ENCODE measurements at places on chromosomes 7 and 10. TPM values are rescaled to one million over a fixed set of nuclear protein-coding genes. Genes with fewer than 3 reads are reported as not detected.
A peak's percentile ranks its signal among the peaks of the same experiment; 100 is the strongest.

GRCh38 chr7:15764851-15765382, 78.4 kb upstream of the MEOX2 start:
- DNase-seq = no peak

GRCh38 chr7:101664436-101664835, 35.3 kb upstream of the MYL10 start:
- no peak for DNase-seq

Gene GRB10
- 6.3 TPM for total RNA-seq

Gene TAS2R4
- total RNA-seq = 1.0 TPM

Gene PLCE1
- not detected for total RNA-seq

DNA sequence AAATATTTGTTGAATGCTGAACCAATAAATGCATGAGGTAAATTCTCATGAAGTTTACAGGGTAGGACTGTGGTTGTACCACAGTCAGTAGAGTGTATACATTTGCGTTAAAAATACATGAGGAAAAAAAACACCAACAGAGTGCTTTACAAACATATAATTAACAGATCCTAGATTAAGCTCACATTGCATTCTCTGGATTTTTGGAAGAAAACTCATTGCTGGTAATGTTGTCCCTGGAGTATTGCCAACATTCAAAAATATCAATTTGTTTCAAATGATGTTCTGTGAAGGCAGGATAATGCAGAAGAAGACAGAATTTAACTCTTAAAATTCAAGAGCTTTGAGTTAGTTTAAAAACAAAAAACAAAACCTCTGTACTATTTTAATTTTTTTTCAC, 95.5 kb downstream of the MBL2 start:
- no peak for DNase-seq

DNA sequence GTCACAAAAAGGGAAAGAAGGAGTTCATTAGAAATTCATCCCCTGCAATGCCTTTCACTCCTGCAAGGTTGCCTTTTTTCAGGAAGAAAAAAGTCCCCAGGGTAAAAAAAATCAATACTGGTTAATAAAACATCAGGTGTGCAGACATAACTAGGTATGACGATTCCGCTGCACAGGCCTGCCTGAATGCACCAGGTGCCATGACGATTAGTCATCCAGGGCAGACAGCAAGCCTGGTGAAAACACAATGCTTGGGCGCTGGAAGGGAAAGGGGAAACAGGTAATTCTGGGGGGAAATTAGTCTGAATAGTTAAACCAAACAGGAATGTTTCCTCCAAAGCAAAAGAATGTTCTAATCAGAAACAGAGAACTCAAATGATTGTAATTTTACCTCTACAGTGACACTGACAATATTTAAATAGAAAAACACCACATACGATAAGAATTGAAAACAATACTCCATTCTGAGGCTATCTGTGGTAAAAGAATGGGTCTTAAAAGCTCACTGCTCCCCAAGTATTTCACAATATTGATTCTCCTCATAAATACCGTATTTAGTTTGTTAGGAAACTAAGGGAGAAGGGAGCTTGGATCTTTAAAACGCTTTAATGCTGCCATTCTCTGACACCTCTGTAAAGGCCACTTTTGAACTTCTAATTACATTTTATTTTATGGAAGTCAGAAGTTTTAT, 45.2 kb downstream of the VPS41 start:
- DNase-seq = no peak

Gene RASA4
- total RNA-seq = 59.0 TPM

DNA sequence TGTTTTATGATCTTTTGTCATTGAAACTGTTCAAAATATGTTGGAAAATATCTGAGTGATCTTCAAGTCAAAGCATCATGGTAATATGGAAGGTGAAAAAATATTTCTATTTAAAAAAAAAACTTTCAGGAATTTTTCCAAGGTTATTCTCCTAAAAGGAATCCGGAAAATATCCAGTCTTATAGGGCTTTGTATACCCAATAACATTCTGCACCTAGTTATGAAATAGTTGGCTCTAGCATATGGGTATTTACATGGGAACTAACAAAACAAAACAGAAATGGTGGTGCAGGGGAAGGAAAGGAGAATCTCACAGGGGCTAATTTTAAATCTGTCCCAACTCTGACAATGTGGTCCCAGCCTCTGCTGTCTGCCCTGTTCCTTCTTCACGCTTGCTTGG, 167.1 kb upstream of the RHEB start:
- no peak for DNase-seq

- DNase-seq = no peak
Measured at GRCh38 chr10:82953331-82953730, 1078.3 kb downstream of the NRG3 start.

- no peak for DNase-seq
Measured at GRCh38 chr10:62805231-62806099, 945 bp downstream of the ADO start.

- no peak for DNase-seq
Measured at GRCh38 chr10:111077785-111078504, 1.1 kb downstream of the ADRA2A start.

Gene SPDYE1
- not detected for total RNA-seq

GRCh38 chr7:45036796-45037195, 36.8 kb downstream of the CCM2 start:
- no peak for DNase-seq

GRCh38 chr10:58867683-58868082, 308.8 kb upstream of the PHYHIPL start:
- no peak for DNase-seq

Gene CALY
- not detected for total RNA-seq

DNA sequence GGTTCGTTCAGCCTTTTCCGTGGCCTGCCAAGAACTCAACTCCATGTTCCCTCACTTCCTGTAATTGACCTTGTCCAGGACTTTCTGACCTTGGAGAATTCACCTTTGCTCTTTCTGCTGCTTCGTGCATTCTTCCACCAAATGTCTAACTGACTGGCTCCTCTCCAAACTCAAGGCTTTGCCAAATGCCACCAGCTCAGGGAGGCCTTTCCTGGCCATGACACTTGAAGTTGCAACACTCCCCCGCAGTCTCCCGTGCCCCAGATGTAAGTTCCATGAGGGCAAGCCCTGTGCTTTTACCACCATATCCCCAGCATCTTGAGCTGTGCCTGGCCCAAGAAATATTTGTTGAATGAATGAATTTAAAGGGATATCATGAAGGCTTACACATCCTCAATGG, 238.4 kb downstream of the ARHGAP21 start:
- DNase-seq = no peak

Gene OIT3
- not detected for total RNA-seq

Gene HOXA6
- not detected for total RNA-seq

DNA sequence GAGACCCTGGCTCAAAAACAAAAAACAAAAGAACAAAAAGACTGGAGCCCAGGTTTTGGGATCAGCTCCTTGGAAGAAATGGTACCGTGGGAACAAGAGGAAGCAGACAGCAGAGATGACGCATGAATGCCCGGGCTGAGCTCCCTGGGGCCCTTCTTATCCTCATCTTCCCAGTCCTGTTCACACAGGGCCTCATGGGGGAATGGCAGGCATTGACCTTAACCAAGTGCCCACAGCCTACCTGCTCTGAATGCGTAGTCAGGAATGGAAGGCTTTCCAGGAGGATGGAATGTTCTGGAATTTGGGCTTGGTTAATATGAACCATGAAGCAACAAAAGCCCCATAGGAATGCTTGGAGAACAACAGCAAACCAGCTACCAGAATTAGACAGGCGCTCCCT, 154.7 kb downstream of the PRPF18 start:
- no peak for DNase-seq

- no peak for DNase-seq
Measured at GRCh38 chr10:36624551-36625100, 500.8 kb upstream of the ANKRD30A start.

GRCh38 chr7:32299133-32299702, 191.0 kb downstream of the LSM5 start:
- DNase-seq = no peak

DNA sequence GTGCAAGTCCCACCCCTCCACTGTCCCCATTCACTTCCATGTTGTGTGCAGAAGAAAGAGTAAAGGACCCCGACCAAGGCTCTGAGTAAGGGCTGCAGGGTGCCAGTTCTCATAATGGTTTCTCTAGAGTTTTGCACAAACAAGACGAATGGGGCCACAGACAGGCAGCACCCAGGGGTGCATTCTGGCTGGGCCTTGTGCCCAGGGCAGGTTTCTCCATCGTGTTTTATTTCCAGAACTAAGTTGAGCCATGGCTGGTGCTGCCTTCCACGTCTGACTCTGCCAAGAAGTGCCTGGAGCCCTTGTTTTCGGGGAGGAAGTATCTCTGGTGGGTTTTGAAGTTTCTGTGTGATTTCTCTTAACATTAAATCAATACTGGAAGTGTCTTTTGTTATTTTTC, 95.0 kb upstream of the SDK1 start:
- DNase-seq = no peak

Gene PRTFDC1
- total RNA-seq = 1.6 TPM

- no peak for DNase-seq
Measured at GRCh38 chr10:89426230-89426868, 12.0 kb downstream of the IFIT5 start.

DNA sequence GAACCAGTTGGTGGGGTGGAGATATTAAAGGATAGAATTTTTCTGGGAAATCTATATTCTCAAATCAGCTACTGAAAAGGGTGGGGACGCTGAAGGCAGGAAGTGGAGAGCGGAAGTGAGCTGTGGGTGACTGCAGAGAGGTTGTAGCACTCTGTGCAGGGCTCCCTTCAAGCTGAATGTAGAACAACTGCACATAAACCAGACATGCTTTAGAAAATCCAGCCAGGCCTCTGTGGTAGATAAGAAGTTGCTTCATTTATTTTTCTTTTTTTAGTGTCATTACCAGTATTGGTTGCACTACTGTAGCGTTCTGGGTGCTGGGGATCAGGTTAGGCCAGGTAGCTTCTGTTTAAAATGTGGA, 127.8 kb downstream of the CELF2 start:
- peak; percentile 86 for DNase-seq

- no peak for DNase-seq
Measured at GRCh38 chr7:139566736-139567646, 43.5 kb downstream of the CLEC2L start.

GRCh38 chr7:69630292-69630691, 32.0 kb downstream of the AUTS2 start:
- DNase-seq = no peak

- no peak for DNase-seq
Measured at GRCh38 chr7:115719963-115720362, 310.6 kb downstream of the TFEC start.

All from activated CD8-positive, alpha-beta T cell treated with anti-CD3 and anti-CD28 coated beads, Interleukin-2, amount 10 ng/mL, durations not matched to agents 7 days and 5 days (primary cell).